Stimulated activated CD4-positive, alpha-beta T cell treated with anti-CD3 and anti-CD28 coated beads, Interleukin-4, amount 100 ng/mL, for 24 hours (primary cell): ENCODE measurements at places on chromosomes 7 and 10.

GRCh38 chr10:126561294-126561920 lies 109.1 kb downstream of the C10orf90 start:
- DNase-seq: no peak

- DNase-seq: peak; percentile 37
Measured at GRCh38 chr7:98733036-98733435, 116.0 kb downstream of the NPTX2 start.

DNA sequence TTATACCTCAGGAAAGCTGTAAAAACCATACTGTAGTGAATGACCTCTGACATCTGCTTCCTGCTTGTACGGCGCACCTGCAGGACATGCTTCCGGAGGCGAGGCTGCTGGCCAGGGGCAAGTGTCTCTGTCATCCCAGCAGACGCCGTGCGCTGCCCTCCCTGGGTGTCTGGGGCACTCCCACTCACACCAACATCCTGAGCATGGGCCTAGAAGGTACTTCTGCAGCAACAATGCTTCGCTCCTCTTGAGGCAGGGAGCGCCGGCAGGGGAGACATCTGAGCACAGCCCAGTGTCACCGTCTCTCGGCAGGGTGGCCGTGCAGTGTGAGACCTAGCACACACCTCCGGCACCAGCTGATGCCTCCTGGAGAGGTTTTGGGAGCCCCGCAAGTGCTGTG lies 269.2 kb downstream of the MAD1L1 start:
- no peak for DNase-seq

DNA sequence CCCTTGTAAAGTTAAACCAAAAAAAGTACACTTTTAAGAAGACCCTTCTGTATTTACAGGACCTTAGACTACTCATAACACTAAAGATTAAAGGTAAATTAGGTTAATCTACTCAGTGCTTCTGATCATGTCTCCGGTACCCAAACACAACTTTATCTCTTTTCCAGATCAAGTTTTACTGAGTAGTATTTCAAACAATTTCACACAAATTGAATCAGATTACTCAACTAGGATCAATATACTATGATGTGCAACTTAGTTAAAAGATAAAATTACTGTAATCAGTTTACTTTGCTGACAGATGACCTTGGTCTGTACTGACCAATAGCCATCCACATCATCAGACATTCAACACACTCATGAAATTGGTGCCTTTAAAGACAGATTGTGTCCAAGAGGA lies 191.4 kb downstream of the SEMA3A start:
- no peak for DNase-seq

GRCh38 chr7:4830176-4830575 lies 31.7 kb downstream of the PAPOLB start:
- peak; percentile 60 for DNase-seq

GRCh38 chr7:19369806-19370205 lies 224.6 kb upstream of the FERD3L start:
- DNase-seq: no peak

GRCh38 chr10:79547973-79548372 lies 12.2 kb downstream of the SFTPA2 start:
- DNase-seq: no peak

DNA sequence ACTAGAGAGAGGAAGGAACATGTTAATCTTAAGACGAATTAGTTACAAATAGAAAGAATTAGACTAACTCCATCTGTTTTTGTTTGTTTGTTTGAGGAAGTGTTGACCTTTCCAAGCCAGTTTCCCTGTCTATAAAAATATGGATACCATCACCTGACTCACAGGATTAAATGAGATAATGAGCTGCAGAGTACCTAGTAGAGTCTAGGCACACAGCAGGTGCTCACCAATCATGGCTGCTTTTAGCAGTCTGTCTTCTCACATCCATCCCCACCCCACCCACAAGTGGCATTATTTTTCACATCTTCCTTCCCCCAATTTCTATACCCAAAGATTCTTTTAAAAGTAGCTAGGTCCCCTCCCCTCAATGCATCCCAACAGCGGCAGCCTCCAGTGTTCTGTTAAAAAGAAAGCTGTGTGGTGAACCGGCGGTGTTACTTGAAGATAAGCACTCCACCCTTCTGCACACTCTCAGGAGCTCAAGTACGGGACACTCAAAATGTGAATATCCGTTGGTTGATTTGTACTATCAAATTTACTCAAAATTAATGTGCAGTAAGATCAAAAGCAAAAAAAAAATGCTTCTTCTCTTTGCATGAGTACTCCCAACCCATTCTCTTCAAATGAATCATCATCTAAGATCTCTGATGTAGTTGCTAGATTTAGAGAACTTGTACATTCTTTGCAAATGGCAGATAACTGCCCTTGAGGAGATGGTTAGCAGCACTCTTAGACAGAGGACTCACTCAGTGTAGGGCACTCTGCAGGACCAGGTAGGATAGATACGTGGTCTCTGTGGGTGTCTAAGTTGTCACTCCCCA lies 145.4 kb upstream of the ASAH2 start:
- peak; percentile 33 for DNase-seq

DNA sequence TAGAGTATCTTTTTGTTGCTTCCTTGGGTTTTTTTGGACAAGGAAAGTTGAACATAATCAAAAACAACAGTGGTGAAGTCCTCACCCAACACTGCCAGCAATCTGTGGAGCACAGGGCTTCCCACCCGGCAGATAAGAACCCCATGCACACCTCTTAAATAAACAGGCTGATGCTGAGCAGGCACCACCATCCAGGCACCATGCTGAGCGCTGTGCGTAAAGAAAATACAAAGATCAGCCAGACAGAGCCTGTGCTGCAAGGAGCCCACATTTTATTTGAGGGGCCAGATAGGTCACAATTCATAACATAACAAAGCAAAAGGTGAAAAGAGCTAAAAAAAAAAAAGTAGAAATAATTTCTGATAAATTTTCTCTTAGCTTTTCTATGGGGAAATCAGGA lies 231.2 kb downstream of the PTPRN2 start:
- no peak for DNase-seq

- DNase-seq: no peak
Measured at GRCh38 chr10:127548022-127548421, 1.1 kb upstream of the NPS start.

GRCh38 chr10:13349463-13350274 lies 1.6 kb upstream of the SEPHS1 start:
- peak; percentile 20 for DNase-seq

- no peak for DNase-seq
Measured at GRCh38 chr10:132414402-132415016, 17.5 kb downstream of the PWWP2B start.

- DNase-seq: peak; percentile 54
Measured at GRCh38 chr10:6498771-6499170, 81.3 kb downstream of the PRKCQ start.

- no peak for DNase-seq
Measured at GRCh38 chr10:70917635-70918034, 29.3 kb upstream of the PCBD1 start.

GRCh38 chr7:157745721-157746709 lies 409.2 kb downstream of the DNAJB6 start:
- no peak for DNase-seq

- no peak for DNase-seq
Measured at GRCh38 chr10:5651388-5651764, 15.0 kb downstream of the ASB13 start.

- no peak for DNase-seq
Measured at GRCh38 chr7:140541513-140542227, 62.4 kb upstream of the MKRN1 start.

GRCh38 chr10:129952378-129953118 lies 11.5 kb downstream of the EBF3 start:
- DNase-seq: no peak

GRCh38 chr7:127413962-127414361 lies 21.5 kb upstream of the ZNF800 start:
- DNase-seq: no peak

DNA sequence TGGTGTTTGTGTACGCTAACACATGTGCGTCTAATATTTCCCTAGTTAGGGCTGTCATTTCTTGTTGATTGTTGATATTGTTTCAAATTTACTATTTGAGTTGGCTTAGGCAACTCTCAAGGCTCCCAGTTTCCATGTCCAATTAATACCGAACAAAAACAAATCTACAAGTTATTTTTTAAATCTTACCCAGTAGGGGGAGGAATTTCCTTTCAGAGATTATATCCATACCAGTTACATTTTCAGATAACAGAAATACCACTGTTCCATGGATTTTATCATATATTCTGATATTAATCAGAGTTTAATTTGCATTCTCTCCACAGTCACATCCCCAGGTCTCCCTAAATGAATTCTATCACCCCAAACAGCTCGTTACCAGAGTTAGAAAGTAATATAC lies 7.2 kb upstream of the AKR1B10 start:
- no peak for DNase-seq

DNA sequence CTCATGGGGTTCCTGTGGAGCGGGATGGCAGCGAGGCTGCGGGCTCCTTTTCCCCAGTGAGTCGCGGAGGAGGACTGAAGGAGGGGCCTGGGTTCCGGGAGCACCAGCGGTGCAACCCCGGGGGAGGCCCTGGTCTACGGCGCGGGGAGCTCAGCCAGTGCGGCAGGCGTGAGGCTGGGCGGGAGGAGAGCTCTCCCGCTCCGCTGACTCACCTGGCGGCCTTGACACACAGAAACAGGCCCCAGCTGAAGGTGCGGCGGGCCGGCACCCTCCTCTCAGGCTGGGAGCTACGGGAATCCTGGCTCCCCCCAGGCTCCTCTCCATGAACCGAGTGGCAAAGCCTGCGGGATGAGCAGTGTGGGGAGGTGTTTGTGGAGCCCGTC lies 6.8 kb upstream of the NOM1 start:
- DNase-seq: no peak

- DNase-seq: no peak
Measured at GRCh38 chr7:96479015-96479645, 157.2 kb upstream of the SLC25A13 start.

- DNase-seq: no peak
Measured at GRCh38 chr7:39016609-39017008, 38.9 kb downstream of the POU6F2 start.

DNA sequence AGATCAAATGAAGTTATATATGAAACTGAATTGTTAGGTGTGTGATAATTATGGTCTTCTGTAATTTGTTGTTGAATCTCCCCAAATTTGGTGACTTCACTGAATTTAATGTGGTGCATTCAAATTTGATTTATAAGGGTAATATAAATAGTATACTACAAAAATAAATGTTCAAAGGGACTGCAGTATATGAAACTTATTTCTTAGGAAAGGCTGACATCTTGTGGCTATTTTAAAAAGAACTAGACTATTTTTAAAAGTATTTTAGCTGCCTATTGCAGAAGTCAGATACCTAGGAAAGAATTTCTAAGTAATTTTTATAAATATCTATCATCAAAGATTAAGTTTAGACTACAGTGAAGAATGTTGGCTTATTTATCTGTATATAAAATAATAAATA lies 36.6 kb downstream of the ATRNL1 start:
- DNase-seq: no peak

DNA sequence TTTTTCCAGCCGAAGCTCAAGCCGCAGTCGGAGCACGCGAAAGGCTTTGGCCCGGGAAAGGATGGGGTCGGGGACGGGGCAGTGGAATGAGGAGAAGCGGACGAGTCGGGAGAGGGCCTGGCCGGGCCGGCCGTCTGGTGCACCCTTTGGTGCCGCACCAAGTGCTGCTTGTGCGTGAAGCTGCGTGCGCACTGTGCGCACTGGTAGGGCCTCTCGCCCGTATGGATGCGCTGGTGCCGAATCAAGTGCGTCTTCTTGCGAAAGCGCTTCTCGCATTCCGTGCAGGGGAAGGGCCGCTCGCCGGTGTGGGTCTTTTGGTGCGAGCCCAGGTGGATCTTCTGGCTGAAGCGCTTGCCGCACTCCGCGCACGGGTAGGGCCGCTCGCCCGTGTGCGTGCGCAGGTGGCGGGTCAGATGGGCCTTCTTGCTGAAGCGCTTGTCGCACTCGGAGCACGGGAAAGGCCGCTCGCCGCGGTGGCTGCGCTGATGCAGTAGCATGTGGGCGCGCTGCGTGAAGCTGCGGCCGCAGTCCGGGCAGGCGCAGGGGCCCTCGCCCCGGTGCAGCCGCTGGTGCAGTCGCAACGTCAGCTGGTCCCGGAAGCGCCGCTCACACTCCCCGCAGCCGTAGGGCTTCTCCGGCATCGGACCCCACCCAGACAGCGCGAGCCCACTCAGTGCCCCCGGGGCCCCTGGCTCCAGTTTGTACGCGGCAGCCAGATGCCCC lies 7.8 kb downstream of the ZNF467 start:
- no peak for DNase-seq

DNA sequence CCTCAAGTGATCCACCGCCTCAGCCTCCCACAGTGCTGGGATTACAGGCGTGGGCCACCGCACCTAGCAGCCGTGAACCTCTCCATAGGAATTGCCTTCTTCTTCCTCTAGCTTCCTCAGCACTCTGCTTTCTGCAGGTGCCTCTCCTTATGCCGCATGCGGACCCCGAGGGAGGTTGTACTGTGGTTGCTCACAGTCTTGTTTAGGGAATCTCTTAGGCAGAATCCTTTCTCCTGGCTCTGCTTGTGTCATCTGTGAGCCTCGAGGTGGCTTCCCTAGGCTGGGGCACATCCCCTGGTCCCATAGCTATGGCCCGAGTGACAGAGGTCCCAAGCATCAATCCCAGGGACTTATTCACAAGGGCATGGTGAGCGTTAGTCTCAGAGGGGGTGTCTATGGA lies 33.2 kb upstream of the GIMAP8 start:
- no peak for DNase-seq

- no peak for DNase-seq
Measured at GRCh38 chr7:53611043-53611442, 575.6 kb downstream of the POM121L12 start.

- peak; percentile 50 for DNase-seq
Measured at GRCh38 chr10:79049931-79050895, 18.6 kb upstream of the ZMIZ1 start.

GRCh38 chr7:47267346-47267745 lies 314.6 kb downstream of the TNS3 start:
- DNase-seq: no peak

DNA sequence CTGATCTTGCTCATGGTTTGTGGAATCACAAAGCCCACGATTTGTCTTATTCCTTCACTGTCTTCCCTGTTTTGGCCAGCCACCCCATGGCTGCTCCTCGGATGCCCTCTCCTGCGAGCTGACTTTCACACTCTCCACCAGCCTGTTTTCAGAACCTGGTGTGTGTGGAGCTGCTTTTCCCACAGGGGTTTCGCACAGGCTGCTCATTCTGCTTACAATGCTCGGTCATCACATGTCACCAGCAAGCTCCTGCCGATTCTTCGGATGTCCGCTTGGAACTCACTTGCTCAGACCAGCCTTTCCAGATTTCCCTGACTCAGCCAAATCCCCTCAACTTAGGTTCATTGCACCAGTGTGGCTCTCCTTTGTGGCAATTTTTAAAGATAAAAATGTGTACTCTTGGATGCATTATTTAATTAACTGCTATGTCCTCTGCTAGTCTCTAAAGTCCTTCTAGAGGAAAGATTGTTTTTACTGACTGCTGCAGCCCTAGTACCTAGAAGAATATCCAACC lies 1018.6 kb upstream of the LRRTM3 start:
- DNase-seq: no peak

DNA sequence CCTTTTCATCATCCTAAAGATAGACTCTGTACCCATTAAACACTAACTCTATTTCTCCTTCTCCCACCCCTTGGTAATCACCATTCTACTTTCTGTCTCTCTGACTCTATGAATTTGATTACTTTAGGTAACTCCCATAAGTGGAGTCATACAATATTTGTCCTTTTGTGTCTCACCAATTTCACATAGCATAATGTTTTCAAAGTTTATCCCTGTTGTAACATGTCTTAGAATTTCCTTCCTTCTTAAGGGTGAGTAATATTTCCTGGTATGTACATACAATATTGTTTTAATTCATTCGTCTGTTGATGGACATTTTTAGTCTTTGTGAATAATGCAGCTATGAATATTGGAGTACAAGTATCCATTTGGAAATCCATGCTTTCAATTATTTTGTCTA lies 50.9 kb upstream of the CDCA7L start:
- no peak for DNase-seq
